Adipocyte (in vitro differentiated cells): ENCODE measurements at places on chromosomes 7 and 10.

GRCh38 chr10:46523962-46524471 is 32.4 kb downstream of the GPRIN2 start:
- peak; percentile 49 for DNase-seq

DNA sequence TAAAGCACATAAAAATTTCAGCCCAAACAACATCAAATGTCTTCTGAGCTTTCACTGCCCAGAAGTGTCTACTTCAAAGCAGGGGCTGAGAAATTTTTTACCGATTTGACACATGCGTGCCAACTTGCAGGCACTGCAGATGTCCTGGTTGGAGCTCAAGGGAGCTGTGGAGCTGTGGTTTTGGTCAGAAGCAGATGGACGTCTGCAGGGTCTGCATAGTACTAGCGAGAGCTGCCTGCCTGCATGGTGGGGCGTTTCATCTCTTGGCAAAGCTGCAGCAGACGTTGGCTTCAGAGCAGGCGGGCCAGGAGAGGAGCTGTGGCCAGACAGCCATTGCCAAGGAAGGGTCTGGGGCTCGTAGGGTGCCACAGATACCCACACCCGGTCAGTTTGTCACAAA is 296.7 kb downstream of the GLRX3 start:
- no peak for DNase-seq

DNA sequence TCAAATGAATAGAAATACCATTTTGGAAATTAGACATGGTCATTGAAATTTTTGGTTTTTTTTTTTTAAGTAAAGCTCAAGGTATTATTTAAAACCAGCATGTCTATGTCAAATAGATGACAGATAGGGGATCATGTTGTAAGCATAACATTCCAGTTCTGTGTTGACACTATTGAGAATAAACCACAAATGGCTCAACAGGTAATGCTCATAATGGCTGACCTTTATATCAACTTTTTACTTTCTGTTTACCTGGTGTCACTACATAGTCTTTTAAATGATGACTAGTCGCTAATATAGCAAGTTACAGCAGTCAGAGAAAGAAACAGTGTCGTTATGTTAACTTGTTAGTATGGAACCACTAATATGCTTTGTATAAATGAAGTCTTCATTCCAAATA is 616.0 kb downstream of the GATA3 start:
- DNase-seq: no peak

DNA sequence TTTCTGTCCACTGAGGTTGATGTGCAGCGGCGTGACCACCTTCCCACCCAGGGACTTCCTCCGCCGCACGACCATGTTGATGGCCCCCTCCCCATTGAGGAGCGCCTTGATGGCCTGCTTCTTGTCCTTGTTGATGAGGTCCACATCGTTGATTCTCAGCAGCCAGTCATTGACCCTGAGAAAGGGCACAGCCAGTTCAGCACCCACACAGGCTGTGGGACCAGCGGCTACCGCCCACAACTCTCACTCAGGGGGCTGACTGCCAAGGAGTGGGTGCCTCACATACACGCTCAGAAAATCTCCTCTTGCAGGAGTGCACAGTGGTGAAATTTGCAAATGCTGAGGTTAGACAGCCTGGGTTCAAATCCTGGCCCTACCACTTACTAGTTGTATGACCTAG is 97.2 kb downstream of the DLG5 start:
- no peak for DNase-seq

DNA sequence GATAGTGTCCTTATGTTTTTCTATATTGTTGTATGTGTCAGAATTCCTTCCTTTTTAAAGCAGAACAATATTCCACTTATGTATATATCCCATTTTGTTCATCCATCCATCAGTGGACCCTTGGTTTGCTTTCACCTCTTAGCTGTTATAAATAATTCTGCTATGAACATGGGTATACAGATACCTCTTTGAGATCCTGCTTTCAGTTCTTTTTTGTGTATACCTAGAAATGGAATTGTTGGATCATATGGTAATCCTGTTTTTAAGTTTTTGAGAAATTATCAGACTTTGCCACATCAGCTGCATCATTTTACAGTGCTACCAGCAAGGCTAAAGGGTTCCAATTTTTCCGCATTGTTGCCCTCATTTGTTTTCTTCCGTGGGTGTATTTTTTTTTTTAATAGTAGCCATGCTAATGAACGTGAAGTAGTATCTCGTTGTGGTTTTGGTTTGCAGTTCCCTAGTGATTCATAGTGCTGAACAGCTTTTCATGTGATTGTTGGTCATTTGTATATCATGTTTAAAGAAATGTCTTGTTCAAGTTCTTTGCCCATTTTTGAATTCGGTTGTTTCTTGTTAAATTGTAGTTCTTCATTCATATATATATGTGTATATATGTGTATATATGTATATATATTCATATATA is 87.8 kb downstream of the LCOR start:
- no peak for DNase-seq

GRCh38 chr7:44700322-44700721 is 48.3 kb upstream of the ZMIZ2 start:
- no peak for DNase-seq

DNA sequence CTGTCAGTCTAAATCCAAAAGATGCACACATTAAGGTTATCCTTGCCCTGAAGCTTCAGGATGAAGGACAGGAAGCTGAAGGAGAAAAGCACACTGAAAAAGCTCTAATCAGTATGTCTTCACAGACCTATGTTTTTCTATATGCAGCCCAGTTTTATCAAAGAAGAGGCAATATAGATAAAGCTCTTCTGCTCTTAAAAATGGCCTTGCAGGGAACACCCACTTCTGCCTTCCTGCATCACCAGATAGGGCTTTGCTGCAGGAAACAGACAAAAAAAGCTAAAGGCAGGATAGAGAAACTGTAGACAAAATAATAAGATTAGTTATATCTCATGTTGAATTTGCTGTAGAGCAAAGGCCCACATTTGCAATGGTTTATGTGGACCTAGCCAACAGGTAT is 14.9 kb upstream of the IFIT1B start:
- DNase-seq: no peak

DNA sequence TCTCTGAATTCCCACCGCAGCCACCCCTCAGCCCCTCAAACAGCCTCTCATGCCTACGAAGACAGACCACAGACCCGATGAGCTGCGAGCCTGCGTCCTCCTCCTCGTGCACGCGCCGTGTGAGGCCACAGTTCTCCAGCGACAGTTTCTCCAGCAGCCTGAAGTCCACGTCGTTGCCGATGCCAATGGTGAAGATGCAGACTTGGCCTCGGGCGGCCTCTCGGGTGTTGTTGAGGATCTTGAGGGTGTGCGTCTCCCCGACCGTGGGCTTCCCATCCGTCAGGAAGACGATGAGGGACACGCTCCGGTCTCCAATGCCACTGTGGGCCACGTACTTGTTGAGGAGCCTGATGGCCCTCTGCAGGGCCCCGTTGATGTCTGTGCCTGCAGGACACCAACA is 87.1 kb downstream of the ITIH5 start:
- no peak for DNase-seq

DNA sequence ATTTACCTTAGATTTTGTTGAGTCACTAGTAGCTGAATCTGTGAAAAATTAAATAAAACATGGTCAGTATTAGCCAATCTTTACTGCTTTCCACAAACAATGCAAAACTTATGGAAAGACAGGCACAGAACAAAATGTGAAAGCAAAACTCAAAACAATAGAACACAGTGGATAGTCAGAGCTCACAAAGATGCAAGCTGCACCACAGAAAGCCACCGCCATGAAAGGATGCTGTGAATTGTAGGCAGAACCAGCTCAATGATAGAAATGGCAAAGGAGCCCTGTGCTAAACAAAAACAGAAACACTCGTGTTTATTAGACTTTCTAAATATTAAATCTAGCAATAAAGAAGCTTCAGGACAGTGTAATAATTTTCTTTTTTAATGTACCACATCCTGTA is 134.4 kb downstream of the ARHGAP21 start:
- DNase-seq: no peak

- DNase-seq: no peak
These were observed 38.9 kb downstream of the CACNA2D1 start for GRCh38 chr7:82404652-82405051.

- no peak for DNase-seq
These were observed 157.4 kb downstream of the CACNB2 start for GRCh38 chr10:18297659-18298058.

DNA sequence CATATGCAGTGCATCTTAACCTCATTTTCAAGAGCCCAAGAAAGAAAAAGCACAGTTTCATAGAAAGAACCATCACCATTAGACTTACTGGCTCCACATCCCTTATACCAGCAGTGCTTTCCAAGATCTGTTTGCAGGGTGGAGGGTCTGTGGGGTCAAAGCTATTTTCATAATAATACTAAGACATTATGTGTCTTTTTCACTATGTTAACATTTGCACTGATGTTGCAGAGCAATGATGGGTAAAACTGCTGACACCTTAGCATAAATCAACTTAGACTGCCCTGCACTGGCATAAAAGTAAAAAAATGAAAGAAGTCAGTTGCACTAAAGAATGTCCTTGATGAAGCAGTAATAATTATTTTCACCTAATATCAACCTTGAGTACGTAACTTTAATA is 166.2 kb downstream of the SKAP2 start:
- DNase-seq: no peak

GRCh38 chr10:4127518-4128315 is 342.7 kb upstream of the KLF6 start:
- DNase-seq: peak; percentile 8

- DNase-seq: peak; percentile 98
These were observed 31.5 kb upstream of the SMNDC1 start for GRCh38 chr10:110336111-110336721.

GRCh38 chr10:97075961-97076525 is 109.7 kb downstream of the SLIT1 start:
- no peak for DNase-seq

- peak; percentile 96 for DNase-seq
These were observed at the start of gene KIF5B for GRCh38 chr10:32056136-32057035. TSS of gene KIF5B (minus strand) at chr10:32056425. CDS start at chr10:32055973, 452 bp downstream.

- DNase-seq: peak; percentile 36
These were observed 522.9 kb downstream of the PARD3 start for GRCh38 chr10:34292194-34292565.

DNA sequence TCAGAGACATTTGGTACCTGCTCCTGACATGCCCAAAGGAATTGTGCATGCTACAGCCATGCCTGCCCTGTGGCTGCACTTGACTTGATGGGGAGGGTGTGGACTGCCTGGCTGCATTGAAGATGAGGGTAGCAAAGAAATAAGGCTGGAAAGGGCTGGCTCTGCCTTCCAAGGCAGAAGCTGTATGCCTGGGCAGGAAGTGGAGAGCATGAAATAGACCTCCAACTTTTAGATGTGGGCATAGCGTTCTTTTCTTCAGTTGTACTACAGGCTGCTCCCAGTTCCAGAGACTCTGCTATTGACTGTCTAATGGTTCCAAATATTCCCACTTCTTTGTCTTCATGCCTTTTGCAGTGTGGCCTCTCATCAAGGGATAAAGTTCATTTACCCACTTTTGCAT is 3.0 kb downstream of the C10orf120 start:
- no peak for DNase-seq

DNA sequence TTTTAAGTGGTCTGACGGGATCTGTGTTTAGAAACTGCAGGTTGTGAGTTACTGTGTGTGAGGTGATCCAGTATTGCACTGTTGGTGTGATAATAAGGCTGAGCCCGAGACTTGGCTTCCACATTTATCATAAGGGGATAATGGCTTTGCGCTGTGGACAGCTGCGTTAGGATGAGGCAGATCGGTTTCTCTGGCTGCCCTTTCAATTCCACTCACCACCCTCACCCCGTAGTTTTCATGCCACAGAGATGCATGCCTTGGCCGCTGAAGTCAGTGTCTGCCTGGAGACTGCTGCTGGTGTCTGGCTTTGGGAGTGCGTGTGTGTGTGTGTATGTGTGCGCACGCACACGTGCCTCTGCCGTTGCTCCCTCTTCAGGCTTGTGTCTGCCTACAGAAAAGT is 273.0 kb downstream of the CCDC3 start:
- no peak for DNase-seq

DNA sequence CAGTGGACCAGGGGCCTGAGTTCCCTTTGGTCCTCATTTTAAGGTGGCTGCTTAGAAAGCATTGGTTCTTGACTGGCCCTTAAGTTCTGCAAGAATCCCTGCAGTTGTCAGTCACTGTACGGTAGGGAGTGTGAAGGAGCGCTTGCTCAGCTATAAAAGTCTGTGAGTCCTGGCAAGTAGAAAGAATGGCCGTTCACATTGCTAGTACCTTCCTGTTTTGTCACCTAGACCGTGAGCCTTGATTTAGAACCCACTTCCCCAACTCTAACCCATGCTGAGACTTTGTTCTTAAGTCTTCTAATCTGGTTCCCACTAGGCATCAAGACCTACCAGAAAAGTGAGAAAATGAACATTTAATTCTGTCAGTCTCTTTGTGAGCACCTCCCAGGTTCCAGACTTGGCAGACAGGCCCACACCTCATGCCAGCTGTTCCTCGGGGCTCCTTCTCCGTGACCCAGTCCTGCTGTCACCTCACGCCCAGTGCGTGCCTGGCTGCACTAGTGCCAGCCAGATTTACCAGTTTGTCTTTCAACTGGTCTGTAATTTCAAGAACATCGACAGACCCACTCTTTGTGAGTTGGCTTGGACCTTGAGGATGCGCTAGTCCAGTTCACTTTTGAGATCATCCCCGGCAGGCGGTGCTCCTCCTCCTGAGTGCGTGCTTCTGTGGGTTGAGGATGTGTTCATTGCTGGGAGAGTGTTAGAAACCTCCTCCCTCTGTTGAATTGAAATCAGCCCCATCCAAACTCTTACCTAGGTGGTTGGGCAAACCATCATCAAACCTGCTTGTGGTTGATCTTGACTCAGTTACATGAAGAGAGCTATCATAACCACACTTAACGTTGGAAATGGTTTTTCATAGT is 78.5 kb downstream of the SHH start:
- no peak for DNase-seq

- DNase-seq: no peak
These were observed 67.0 kb upstream of the PLXNA4 start for GRCh38 chr7:132643302-132643701.

- peak; percentile 51 for DNase-seq
These were observed 209.2 kb upstream of the FAM3C start for GRCh38 chr7:121605317-121605680.

DNA sequence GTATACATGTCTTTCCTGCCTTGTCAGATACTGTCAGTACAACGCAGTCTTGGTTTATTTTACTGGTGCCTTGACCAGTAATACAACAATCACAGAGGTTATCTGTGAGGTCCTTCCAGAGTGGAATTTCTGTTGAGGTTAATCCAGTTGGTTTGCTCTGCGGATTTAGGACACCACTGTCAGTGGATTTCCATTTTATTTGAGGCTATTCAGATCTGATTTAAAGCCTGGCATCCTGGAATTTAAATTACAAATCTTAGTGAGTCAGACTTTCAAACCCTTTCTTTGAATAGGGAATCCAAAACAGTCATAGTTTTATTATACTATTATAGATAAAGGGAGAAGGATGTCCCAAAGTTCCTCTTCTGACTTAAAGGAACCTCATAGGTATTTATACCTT is 40.5 kb downstream of the ANLN start:
- DNase-seq: no peak

DNA sequence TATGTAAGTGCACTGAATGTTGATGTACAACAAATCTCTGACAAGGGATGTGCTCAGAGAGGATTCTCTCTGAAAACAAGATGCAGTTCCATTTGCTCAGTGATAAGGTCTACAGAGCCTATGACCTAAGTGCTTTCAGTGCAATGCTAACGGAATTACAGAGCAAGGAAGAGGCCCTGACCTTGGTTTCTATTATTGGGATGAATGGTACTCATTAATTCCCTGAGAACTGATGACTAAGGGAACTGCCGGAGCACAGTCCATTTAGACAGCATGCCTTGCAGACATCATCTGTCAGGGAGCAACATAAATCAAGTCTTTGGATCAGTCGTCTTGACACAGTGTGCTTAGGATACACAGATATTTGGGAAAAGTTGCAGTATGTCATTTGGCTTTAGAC is 340.8 kb downstream of the PHTF2 start:
- DNase-seq: no peak
